ENCODE measurements at places on chromosomes 7 and 10.

- no peak for DNase-seq
Observed at GRCh38 chr7:80637911-80638765, at the start of gene CD36. Gene CD36 (plus strand): TSS chr7:80638642. CDS start chr7:80646741, 8,099 bp downstream.

DNA sequence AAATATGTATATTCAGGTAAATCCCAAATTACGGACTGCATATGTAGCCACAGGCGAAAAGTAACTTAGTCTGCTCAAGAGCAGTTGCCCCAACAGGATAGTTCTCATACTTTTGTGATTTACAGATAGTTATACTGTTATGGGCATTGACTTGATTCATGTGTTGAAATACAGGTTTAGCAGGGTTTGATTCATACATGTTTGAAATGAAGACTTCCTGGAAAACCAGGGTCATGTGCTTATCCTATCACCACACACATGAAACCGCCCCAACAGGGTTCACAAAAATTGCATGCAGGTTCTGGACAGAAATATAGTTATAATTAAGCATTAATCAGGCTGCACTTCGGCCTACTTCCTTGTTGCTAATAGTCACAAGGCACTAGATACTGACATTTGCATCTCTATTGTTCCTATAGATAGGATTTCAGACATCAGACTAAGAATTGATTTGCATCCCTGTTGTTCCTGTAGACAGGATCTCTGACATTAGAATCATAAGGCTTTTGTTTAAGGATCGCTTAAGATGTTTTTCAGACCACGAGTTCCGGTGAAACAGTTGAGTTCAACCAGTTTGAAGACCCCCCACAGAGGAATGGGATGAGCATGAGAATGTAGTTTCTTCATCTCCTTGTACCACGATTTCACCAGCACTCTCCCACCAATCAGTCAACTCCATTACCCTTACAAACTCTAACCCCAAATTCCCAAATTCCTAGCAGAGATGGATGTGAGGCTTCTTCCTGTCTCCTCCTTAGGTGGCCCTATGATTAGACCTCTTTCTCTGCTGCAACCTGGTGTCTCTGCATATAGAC is 2.0 kb upstream of the ZNF398 start:
- no peak for DNase-seq

DNA sequence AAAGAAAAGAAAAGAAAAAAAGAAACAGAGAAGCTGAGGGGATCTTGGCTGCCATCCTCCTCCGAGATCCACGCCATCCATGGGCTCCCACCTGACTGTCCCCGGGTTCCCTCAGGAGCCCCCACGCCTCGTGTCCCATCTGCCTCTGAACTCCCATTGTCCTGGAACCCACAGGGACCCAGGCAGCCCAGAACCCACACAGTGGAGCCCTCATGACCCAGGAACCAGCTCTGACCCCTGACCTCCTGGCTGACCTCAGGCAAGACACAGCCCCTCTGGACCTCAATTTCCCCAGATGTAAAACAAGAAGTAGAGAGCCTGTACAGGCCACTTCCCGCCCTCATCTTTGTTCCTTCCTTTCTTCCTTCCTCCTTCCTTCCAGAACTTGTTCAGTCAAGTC is 40.4 kb downstream of the RASGEF1A start:
- DNase-seq: peak; percentile 1

DNA sequence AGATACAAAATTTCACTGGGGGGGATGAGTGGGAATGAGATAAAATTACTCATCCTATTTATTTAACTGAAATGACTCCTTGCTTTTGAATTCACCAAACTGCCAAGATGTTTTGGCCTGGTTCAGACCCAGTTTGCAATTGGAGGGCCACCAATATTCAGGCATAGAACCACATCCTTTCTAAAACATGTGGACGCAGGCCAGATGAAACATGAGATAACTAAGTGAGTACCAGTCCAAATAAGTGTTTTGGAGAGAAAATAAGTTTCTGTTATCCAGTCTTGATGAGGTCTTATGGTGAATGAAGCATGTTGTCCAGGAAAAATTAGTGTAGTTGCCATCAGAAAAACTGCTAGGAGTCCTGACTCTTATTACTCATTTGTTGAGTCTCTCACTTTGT is 36.3 kb upstream of the PDK4 start:
- no peak for DNase-seq

GRCh38 chr10:88270061-88270808 is 312.9 kb downstream of the RNLS start:
- no peak for DNase-seq

DNA sequence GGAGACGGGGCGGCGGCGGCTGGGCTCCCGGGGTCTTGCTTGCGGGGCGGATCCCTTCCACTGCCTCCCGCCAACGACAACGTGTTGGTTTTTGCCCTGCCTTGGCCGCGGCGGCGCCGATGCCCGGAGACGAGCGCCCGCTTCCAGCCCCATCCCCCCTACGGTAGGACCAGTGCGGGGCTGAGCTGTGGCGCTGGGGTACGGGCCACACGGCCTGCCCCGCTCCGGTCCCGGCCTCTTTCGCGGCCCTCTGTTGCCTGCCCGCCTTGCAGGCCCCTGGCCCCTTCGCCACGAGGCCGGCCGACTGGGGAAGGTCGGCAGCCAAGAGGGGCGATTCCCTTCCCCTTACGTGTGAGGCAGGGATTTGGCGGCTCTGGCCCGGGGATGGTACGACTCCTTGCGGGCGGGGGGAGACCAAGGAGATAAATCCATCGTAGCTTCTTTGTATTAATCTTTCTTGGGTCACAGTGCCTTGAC is 488 bp downstream of the EIF4H start:
- DNase-seq: peak; percentile 47

DNA sequence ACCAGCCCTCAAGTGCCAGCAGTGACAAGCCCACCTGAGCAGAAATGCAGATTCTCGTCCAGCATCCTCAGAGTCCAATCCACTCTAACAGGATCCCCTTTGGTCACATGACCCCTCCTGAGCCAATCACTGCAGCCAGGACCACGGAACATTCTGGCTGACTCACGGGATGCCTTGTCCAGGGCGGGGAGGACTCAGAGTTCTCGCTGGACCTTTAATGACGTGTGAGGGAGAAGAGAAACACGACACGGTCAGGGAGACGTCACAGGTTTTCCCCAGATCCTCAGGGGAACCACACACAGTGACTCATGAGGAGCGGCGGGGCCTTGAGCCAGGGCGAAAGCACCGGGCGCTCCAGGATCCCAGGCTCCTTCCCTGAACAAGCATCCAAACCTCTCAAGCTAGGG is 155.7 kb downstream of the PTPRN2 start:
- no peak for DNase-seq

- DNase-seq: no peak
Observed at GRCh38 chr10:30816820-30817171, 187.2 kb upstream of the LYZL2 start.

DNA sequence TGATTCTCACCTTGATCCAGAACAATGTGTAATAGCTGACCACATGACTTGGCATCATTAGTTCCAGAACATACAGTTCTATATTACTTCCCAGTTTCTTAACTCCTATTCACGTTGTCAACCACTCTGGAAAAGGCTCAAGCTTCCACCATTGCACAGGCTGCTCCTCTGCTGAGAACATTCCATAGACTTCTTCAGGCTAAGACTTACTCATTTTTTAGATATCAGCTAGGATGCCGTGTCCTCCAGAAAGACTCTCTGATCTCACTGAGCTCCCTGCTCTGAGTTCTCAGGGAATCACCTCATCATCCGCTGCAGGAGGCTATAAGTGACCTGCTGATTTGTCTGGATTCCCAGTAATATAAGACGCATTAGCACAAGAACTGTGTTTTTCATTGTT is 73.1 kb downstream of the HTR7 start:
- no peak for DNase-seq

DNA sequence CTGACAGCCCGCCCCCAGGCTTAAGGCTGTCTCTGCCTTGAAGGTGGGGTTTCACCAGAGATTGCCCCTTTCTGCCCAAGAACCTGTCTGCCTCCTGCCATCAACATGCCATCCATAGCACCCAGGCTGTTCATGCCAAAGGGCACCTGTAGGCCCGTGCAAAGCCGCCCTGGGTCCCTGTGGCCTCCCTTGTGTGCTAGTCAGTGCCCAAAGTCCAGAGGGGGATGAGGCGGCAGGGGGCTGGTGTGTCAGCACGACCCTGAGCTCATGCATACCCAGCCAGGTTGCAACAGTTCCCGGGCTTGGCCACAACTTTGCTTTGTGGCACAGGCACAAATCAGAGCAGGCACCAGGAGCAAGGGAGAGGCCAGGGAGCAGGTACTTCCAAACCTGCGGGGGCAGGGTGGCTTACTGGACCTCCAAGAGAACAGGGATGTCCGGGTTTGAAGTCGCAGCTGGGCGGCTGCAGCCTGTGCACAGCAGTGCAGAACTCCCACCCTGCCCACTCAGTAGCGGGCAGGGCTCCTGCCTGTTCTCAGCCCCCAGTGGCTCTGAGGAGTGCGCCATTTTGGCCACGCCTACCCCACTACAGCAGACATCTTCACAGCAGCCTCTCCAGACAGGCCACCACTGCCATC is 671.1 kb upstream of the GRM3 start:
- DNase-seq: no peak

GRCh38 chr10:124153023-124153826 is 59.8 kb upstream of the CHST15 start:
- peak; percentile 48 for DNase-seq

DNA sequence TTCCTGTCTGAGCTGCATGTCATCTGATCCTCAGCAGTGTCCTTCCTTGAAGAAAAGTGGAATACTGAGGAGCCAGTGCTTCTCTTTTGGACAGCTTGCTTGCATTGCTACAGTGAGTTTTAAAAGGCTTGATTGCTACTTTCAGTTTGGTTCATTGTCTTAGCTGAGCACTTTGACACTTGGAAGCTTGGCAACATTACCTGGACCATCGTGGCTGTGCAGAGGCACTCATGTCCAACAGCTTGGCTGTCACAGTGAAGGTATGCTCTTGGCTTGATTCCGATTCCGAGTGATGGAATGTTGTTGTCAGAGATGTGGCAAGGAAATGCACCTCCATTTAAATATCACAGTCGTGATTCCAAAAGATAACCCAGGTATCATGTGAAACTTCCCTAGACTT is 102.4 kb downstream of the FAS start:
- DNase-seq: no peak

- DNase-seq: no peak
Observed at GRCh38 chr10:89954787-89955566, 253.6 kb downstream of the KIF20B start.

GRCh38 chr10:49170632-49171325 is 17.4 kb downstream of the TMEM273 start:
- DNase-seq: no peak

- DNase-seq: no peak
Observed at GRCh38 chr7:42144604-42145003, 92.4 kb downstream of the GLI3 start.

DNA sequence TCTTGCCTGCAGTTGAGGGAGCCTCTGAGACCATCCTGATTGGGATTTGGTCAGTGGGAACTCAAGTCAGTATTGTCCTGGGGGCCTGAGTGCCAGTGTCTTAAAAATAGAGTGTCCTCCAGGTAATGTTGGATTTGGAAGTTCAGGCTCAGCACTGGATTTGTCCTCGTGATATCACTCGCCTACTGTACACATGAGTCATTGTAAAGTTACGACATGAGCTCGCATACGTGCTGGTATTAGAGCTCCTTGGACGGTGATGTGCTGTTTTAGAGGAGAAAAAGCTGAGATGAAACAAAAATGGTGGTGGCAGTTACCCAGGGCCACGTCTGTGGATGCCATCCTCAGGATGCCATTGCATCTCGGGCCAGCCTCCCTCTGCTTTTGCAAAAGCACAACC is 78.2 kb downstream of the MGMT start:
- no peak for DNase-seq

GRCh38 chr10:104122225-104123107 is 495 bp downstream of the SFR1 start:
- no peak for DNase-seq

GRCh38 chr7:22278660-22279059 is 78.3 kb downstream of the RAPGEF5 start:
- DNase-seq: no peak

- no peak for DNase-seq
Observed at GRCh38 chr7:71484380-71484779, 352.4 kb downstream of the GALNT17 start.

GRCh38 chr7:117152213-117153007 is 170.4 kb downstream of the WNT2 start:
- DNase-seq: no peak

- no peak for DNase-seq
Observed at GRCh38 chr7:157429680-157430224, 92.9 kb downstream of the DNAJB6 start.

GRCh38 chr7:119578116-119578515 is 694.9 kb upstream of the KCND2 start:
- no peak for DNase-seq
